ENCODE measurements at places on chromosomes 2 and 18. TPM values are rescaled to one million over a fixed set of nuclear protein-coding genes. Genes with fewer than 3 reads are reported as not detected.
A peak's percentile ranks its signal among the peaks of the same experiment; 100 is the strongest.

TMEM200C gene
- total RNA-seq, result 0.06 TPM

PSMA8 gene
- not detected for total RNA-seq

NAB1 gene
- 21.9 TPM for total RNA-seq

RUFY4 gene
- total RNA-seq, result 0.76 TPM

NHEJ1 gene
- 45.4 TPM for total RNA-seq

IL36A gene
- not detected for total RNA-seq

GAREM2 gene
- 2.7 TPM for total RNA-seq

PAIP2B gene
- 4.7 TPM for total RNA-seq

DNA sequence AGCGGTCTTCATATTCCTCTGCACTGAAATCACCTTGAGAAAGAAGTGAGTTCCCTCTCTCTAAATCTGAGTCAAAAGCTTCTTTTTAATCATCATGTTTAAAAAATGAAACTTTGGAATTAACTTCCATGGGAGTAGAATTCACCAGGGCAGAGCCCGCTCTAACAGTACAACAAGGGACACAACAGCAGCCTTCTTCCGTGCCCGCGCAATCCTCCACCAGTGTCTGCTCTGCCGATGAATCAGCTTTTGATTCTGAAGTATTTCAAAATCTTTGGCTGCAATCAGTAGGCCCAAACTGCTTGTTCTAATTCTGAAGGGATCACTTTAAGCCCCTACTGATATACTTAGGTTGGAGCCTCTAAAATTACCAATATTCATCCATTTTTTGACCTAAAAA, 76.9 kb downstream of the USP40 start:
- DNase-seq, result no peak

DNA sequence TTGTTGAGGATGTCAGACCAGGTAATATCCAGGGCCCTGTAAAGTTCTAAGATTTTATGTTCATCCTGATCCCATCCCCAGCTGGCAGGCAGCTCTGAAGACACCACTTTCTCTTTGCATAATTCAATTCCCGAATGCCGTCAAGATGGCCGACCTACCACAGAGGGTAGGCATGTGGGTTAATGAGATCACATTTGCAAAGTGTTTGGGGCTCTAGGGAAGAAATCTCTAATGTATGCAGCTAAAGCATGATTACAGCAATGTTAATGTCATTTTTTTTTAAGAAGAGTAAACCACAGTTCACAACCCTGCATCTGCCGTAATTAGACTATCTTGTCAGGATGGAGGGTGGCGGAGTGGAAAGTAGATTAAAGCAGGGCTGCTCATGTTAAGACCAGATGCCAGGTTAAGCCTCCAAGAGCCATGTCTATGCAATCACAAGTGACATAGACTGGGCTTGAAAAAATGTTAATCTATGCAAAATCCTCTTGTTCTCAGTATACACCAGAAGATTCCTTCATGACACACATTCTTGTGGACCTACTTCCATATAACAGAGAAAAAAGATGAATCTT, 131.4 kb downstream of the ALK start:
- no peak for DNase-seq

- DNase-seq, result no peak
Measured at GRCh38 chr2:118974103-118974993, 32.4 kb downstream of the MARCO start.

DNA sequence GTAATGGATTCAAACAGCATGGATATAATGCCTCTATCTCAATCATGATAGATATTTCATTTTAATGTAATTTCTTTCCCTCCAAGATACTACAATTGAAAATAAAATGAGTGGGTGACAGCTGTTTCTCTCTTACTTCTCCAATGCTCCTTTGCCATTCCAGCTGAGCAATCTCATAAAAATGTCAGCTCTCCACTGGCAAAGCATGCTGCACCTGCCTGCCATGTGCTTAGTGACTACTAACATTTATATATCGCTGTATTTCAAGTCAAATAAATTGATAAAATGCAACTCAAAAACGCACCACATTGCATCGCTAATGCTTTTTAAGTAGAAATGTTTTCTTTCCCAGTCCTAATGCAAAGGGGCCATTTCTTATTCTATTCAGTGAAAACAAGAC, 1093.9 kb downstream of the CBLN2 start:
- DNase-seq, result no peak

- no peak for DNase-seq
Measured at GRCh38 chr2:100846716-100847115, 26.8 kb downstream of the NPAS2 start.

DNA sequence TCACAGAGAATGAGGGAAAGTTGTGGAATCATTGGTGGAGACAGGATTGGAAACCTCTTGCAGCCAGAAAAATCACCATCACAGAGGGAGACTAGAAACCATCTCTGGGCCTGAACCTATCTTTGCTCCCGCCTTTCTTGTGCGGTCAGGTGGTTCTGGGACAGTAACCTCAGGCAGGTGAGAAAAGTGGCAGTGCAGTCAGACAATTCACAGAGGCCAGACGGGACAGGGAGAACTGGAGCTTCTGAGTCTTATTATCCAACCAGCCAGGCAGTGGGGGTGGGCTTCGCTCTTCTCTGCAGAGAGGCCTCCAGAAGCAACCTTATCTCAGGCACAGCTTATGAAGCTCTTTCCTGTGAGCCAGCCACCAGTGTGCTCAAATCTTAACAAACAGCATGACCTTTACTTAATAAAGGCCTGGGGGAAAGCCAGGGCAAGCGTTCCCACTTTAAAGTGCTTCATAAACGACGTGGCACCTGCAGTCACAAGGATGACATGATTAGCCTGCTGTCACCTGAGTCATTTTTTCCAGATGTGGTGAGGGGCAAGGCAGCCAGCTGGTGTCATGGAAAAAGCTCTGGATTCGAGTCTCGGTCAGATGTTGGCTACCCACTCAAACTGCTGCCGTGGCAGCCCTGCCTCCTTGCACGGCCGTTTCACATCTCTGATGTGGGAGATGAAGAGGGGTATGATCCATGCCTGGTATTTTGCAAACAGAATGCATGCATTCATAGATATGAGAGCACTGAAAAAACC, 109.7 kb downstream of the B3GNT2 start:
- no peak for DNase-seq

- no peak for DNase-seq
Measured at GRCh38 chr2:38156436-38156835, 80.5 kb upstream of the CYP1B1 start.

GRCh38 chr2:121897335-121897970, 142.0 kb downstream of the TSN start:
- DNase-seq, result no peak

DNA sequence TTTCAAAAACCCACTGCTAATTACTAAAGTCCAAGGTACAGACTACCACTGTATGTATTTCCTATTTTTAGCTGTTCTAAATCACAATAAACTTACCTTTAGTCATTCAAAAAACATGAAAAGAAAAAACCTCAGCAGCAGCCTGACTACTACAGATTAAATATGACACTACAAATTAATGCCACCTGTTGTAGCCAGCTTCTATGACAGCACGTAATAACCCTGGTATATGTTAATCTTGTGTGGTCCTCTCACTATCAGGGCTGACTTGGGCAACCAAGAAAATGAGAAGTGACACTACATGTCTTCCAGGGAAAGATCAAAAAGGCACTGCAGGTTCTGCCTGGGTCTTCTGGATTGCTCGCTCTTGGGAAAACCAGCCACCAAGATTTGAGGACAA, 90.6 kb upstream of the FAM124B start:
- DNase-seq, result no peak

DNA sequence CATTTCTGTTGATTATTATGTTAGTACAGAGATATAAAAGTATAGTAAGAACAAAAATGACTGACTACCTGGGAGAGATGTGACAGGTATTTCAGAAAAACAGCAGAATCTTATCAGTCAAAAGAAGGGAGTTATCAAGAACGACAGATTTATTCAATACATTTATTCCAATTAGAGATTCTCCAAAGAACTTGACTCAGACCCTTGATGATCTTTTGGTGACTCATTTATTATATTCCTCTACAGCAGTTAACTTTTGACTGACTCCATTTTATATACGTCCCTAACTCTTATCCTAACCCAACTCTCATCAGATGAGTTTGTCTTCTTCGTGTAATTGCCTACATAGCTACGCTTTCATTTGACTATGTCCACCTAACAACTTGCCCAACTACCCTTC, 91.1 kb downstream of the C2orf74 start:
- no peak for DNase-seq

DNA sequence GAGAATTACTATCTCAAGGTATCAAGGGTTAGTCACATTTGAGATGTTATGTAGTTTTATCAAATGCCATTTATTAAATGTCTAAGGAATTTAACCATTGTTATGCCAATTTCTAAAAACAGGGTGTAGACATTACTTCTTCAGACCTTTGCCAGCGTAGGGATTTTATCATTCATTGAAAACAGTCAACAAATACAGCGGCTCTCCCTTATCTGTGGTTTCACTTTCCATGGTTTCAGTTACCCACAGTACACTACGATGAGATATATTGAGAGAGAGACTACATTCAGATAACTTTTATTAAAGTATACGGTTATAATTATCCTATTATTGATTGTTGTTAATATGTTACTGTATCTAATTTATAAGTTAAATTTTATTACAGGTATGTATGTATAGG, 234.7 kb downstream of the TMX3 start:
- no peak for DNase-seq

DNA sequence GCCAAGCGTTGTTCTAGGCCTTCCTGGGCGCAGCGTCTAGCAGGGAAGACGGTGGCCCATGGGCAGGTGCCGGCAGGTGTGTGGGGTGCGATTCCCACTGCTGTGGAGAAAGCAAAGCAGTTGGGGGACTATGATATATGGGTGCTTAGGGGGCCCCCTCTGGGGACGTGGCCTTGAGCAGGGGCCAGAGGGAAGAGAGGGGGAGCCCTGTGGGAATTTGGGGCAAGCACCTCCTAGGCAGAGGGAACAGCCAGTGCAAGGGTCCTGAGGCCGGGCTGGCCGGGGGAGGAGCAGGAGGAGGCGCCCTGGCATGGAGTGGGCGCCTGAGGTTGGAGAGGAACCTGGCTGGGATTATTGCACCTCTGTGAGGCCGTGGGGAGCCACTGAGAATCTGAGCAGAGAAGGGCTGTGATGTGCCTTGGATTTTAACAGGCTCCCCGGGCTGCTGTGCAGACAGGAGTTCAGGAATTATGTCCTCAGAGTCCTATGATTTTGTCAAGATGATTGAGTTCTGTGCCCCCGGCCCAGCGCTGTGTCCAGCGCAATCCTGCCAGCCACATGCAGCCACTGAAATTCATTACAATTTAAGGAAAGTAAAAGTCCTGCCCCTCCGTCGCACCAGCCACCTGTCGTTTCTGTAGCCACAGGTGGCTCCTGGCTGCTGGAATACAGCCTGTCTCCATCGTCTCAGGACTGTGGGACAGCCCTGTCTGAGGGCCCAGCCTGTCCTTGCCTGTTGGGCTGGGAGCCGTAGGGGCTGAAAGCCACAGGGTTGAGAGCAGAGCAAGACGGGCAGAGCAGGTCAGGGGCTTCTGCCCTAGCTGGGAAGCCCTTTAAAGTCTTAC, 9.1 kb upstream of the KLHL30 start:
- no peak for DNase-seq

- DNase-seq, result peak; percentile 97
Measured at GRCh38 chr2:210170446-210171303, 534 bp downstream of the KANSL1L start.

DNA sequence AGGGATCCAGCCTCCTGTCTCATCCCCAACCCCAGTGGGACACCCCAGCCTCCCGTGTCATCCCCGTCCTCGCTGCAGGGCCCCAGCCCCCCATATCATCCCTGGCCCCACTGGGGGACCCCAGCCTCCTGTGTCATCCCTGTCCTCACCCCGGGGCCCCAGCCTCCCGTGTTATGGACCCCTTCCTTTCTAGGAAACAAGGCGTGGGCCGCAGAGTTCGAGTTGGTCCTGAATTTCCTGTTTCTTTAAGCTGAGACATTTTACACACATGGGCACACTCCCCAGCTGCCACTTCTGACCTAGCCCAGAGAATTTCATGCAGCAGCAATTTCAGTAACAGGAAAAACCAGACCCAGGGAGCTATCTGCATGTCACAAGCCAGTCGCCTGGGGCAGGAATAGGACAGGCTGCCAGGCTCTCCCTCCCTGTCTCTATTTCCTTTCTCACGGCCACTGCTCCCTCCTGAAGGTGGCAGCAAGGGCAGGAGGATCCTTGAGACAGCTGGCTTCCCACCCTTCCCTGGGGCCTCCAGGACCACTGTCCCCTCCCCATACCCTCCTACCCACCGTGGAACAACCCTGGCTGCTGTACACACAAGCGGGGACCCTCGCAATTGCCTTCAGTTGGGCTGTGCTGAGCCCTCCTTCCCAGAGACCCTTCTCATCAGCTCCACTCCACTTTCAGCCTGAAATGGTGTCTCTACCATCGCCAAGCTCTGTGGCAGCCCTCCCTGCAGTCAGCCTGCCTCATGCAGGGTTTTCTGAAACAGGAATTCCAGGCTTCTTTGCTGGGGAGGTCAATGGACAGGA, 141.9 kb upstream of the ID2 start:
- DNase-seq, result peak; percentile 83

GRCh38 chr18:59628995-59629394, 68.2 kb downstream of the CCBE1 start:
- DNase-seq, result no peak

DNA sequence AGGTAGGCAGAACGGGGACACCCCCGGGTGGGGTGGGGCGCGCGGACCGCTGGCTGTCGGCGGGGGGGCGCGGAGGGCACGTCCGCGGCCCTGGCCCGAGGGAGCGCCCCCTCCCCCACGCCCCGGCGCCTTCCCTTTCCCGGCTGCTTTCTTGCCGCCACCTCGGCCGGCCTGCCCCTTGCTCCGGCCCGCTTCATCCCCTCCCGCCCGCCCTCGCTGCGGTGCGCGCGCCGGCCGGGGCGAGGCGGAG, 443 bp downstream of the VAPA start:
- DNase-seq, result no peak

- DNase-seq, result no peak
Measured at GRCh38 chr2:104766683-104767082, 87.2 kb upstream of the POU3F3 start.

- no peak for DNase-seq
Measured at GRCh38 chr2:24635181-24635580, 144.1 kb downstream of the NCOA1 start.

DNA sequence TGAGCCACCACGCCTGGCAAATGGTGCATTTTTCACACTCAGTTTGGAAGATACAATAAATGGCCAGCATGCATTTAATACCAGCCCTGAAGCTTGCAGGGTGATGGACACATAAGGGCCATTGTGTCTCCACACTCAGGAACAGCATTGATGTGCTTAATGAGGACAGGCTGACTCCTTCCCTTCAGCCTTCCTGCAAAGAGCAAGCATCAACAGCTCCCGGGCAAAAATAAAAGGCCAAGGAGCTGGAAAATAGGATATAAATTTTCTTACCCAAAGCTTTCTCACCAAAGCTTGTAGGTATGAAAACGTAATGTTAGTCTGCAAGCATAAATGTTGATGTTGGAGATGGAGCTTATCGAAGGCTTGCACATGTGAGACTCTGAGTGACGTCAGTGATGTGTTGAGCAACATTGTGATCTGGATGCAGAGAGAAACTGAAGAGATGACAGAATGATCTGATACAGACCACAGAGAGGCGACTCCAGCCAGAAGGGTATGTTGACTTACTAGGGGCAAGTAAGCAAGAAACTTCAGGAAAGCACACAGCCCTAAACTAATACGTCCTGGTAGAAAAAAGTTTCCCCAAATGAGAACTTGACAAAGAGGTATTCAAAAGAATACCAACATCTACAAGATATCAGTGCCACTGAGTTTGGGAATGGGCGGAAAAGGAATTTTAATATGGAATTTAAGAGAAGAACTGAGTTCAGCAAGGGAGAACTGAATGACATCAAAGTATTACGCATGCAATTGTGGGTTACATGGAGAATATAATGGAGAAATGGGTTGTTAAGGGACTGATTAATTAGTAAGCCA, 256.5 kb downstream of the TGIF1 start:
- no peak for DNase-seq

Measured in left colon (tissue), 2 donors.